ENCODE measurements at places on chromosomes 6 and 20.

- no peak for DNase-seq
Observed at GRCh38 chr6:157604816-157605215, 218.2 kb upstream of the SNX9 start.

DNA sequence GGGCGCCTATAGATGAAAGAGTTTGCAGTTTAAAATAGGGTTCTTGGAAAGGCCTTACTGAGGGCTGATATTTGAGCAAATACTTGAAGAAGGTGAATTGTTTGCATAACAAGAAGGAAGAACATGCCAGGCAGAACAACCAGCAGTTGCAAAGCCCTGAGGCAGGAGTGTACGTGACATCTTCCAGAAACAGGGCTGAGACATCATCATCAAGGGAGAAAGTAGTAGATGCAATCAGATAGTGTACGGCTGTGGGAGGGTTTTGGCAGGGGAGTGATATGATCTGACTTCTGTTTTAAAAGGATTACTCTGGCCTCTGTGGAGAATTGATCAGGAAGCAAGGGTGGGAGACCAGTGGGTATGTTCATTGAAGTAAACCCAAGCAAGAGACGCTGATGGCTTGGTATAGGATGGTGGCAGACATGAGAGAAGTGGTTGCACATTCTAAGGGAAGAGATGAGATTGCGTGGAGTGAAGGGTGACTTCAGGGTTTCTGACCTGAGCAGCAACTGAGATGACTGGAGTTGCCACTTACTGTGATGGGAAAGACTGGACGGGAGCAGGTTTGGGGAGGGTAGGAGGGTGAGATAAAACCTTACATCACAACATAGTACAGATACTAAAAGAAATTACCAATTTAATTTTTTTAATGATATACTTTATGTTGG, 28.8 kb downstream of the RIOK1 start:
- peak; percentile 18 for DNase-seq

GRCh38 chr6:131281471-131282270, 146.4 kb downstream of the AKAP7 start:
- peak; percentile 42 for DNase-seq

- no peak for DNase-seq
Observed at GRCh38 chr6:128491100-128491581, 29.3 kb downstream of the PTPRK start.

DNA sequence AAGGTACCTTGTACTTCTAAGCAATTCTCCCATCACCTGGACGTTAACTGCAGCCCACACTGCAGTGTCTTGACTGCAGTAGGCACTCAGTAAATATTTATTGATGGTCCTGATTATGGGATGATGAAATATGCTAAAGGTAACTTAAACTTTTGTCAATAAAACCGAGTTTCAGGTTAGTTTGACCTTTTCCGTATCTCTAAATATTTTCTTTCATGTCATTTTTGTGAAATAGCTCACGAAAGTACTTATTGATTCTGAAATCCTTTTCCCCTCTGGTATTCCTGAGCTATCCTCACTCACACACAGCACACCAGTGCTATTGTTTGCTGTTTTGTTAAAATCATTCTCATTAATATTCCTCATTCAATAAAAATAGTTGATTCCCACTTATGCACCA, 149.4 kb upstream of the ESR1 start:
- DNase-seq: no peak

DNA sequence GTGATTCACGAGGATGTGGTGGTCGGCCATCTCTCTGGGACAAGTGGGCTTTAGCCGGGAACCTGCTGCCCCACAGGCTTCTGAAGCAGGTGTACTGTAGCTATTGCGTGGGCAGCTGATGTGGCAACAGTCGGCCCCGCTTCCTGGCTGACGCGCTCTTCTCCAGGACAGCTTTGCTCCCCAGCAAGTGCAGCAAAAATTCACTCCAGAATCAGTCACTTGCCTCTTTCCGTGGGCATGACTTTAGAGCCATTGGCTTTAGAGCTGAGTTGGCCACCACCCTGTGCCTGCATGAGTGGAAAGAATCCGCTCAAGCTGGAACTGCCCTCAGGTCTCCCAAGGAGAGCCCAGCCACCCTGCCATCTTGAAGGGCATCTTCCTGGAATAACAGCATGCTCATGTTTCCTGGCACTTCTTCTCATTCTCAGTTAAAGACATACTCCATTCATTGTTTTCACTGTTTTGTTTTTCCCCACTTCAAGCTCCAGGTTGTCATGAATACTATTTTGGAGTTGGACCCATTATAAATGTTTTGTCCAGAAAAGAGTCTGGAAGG, 178.3 kb downstream of the ZDHHC14 start:
- no peak for DNase-seq

- no peak for DNase-seq
Observed at GRCh38 chr20:1002682-1003561, 811 bp upstream of the RSPO4 start.

DNA sequence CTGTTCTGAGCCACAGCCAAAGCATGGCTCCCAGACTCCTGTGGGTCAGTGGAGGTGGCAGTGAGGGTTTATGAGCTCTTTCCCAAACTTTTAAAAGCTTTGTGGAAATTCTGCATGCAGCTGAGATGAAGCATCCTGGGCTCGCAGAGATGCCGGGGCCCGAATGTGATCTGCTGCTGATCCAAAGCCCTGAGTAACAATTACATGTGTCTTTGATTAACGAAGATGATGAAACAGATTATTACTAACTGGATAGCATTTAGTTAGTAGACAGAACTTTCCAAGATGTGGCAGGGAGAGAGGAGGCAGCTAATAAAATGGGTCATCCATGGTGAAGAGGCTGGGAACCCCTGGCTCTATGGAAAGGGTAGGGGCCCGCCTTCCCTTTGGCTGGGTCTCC, 43.9 kb upstream of the MDFI start:
- no peak for DNase-seq

DNA sequence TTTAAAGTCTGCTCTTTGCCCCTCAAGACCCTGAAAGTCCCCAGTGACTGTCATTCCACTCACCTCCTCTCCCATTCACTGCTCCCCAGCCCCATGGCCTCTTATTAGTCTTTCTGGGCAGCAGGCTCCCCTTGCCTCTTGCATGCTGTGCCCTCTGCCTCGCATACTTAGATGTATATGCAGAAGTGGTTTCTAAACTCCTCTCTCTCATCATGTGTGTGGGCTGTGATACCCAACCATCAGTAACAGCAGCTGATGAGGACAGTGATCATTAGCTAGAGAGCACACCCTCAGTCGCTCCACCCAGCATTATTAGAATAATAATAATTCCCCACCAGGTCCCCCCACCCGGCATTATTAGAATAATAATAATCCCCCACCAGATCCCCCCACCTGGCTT, 14.5 kb downstream of the PKIG start:
- DNase-seq: no peak

- no peak for DNase-seq
Observed at GRCh38 chr6:32867554-32868256, 13.7 kb downstream of the PSMB9 start.

All from SK-N-MC (cell line).